Dorsolateral prefrontal cortex (tissue), 122 donors: ENCODE measurements at places on chromosomes 3 and 15.

- no peak for DNase-seq
Measured at GRCh38 chr15:31131853-31132375, 30.4 kb upstream of the TRPM1 start.

DNA sequence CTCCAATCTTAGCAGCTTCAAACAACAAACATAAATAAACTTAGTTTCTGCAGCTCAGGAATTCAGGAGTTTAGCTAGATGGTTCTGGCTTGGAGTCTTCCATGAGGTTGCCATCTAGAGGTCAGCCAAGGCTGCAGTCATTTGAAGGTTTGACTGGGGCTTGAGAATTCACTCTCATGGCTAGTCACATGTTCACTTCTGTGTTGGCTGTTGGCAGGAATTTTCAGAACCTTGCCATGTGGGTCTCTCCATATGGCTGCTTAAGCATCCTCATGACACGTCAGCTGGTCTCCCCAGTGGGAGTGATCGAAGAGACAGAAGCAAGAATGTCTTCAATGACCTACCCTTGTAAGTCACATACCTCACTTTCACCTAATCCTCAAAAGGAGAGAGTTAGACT lies 269.2 kb upstream of the CNTN3 start:
- no peak for DNase-seq

DNA sequence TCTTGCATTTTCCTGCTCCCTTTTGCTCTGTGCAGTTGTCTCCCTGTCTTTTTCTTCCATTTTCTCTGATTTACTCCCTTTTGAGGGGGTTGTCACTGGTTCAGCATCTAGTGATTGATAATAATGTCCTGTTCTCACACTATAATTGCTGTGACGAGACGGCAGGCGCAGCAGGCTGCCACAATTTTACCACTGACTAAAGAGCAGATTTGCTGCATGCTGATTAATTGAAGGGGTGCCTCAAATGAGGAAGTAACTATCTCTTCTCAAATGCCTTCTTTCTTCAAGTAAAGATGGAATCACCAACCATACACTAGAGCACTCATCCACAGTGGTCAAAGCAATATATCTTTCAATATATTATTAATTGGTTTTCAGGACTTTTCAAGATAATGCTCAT lies 219.3 kb downstream of the CBLB start:
- DNase-seq = no peak

GRCh38 chr15:73474785-73475184 lies 31.8 kb downstream of the REC114 start:
- DNase-seq = no peak

DNA sequence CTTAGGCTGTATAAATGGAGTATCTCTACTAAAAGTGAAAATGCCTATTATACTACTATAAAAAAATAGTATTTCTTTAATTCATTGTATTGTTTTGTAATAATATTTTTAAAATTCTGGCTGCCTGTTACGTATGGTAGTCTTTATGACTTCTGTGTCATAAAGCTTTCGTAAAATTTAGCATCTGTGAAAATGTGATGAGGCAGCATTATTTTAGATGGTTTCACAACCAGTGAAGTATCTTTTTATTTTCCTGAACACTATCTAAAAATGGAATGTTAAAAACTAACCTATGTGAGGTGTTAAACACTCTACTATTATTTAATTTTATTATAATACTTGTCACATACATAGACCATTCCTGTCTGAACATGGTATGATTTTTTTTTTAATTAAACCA lies 46.2 kb downstream of the LRCH3 start:
- DNase-seq = no peak

DNA sequence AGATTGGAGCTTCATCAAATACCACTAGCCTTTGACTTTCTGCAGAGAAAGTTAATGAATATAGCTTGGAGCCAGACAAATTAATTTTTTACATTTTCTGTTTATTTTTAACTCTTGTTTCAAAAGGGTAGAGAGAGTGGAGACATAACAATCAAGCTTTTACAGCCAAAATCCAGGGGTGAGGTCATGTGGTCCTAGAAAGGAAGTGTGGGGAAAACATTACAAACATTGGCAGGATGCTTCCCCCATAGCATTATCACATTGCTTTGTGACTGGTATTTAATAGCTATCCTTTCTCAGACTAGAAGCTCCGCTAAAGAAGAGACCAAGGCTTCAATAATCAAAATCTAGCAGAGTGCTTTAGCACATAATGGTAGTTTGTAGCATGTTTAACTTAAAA lies 46.4 kb upstream of the PHLDB2 start:
- DNase-seq = no peak

DNA sequence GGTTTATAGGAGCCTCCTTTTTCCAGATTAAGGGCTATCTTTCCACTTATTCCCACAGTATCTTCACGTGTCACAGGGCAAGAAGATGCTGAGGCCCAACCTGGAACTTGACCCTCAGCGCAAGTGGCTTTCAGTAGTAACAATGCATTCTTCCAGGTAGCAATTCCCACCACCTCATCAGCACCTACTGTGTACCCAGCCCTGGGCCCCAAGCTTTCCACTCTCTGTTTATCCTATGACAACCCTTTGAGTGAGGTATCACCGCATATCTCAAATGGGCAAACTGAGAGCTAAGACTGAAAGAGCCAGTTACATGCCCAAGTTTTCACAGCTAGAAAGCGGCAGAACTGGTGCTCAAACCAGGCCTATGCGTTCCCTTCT lies 88.2 kb downstream of the CPN2 start:
- DNase-seq = no peak

- no peak for DNase-seq
Measured at GRCh38 chr3:60094392-60094947, 1044.6 kb upstream of the CFAP20DC start.

DNA sequence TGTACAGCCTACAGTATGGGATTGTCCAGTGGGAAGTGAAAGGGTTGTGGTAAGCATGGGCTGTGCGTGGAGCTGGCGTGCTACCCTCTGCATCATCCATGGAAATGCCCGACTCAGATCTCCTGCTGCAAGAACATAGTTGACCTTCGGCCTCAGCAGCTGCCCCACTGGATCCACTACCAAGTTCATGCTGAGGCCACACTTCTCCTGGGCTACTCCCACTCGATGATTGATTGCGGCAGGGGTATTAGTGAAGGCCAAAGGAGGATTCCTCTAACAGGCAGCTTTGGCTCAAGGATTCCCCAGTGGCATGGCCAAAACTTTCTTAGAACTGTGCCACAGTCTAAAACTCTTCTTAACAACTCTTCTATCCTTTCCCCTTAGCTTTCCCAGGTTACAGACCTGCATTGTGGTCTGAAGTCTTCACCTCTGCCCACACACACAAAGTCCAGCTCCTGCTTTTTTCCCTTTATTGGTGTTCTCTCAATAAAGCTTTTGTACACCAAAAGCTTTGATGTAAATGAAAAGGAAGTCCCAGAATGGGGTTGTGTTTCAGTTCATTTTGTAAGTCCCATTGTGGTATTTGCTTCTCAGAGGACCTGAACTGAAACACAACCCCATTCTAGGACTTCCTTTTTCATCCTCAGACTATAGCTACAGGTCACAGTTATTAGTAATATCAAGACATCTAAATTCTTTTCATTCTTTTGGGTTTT lies 4.9 kb upstream of the TBC1D5 start:
- DNase-seq = no peak

GRCh38 chr3:5787861-5788488 lies 600.5 kb downstream of the EDEM1 start:
- DNase-seq = peak; percentile 11

DNA sequence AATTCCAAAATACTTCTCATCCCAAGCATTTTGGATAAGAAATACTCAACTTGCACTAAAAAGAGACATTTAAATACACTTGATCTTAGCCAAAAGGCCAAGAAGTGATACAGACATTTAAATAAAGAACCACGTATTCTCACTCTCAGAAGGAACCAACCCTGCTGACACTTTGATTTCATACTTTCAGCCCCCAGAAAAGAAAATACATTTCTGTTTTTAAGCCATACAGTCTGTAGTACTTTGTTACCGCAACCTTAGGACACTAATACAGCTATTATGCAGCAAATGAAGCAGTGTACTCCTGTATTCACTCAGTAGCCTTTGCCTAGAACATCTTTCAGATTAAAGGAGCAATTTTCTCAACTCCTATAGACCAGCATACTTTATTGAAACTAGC lies 86.7 kb downstream of the TBC1D5 start:
- no peak for DNase-seq
